Dermis microvascular lymphatic vessel endothelial cell (primary cell): ENCODE measurements at places on chromosomes 11 and 22.

- no peak for DNase-seq
These were observed 106.5 kb downstream of the ALX4 start for GRCh38 chr11:44203270-44204043.

DNA sequence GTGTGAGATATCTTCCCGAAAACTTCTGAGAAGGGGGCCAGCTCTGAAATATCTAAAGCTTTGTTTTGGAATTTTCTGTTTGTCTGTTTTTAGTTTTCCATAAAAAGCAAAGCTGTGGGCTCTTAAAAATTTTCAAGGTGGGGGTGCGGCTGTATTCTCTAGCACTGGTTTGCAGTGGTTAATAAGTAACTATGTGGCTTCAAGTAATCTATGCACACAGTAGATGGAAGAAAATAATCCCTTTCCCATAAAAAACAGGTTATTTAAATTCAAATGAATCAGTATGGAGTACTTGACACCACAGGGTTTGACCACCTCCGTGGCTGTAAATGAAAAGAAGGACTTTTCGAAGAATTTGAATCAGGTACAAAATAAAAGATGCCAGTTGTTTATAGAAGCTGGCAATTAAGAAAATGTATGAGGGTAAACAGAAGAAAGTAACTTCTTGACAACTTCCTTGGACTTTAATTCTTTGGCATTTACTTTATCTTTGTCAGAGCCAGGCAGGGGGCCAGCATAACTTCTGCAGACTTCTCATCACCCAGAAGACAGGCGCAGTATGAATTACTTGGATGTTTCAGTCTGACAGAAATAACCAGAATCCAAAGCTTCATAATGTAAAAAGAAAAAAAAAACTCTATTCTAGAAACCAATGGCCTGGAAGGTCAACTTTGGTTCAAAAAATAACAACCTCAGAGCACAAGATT is 981.0 kb downstream of the DLG2 start:
- no peak for DNase-seq

DNA sequence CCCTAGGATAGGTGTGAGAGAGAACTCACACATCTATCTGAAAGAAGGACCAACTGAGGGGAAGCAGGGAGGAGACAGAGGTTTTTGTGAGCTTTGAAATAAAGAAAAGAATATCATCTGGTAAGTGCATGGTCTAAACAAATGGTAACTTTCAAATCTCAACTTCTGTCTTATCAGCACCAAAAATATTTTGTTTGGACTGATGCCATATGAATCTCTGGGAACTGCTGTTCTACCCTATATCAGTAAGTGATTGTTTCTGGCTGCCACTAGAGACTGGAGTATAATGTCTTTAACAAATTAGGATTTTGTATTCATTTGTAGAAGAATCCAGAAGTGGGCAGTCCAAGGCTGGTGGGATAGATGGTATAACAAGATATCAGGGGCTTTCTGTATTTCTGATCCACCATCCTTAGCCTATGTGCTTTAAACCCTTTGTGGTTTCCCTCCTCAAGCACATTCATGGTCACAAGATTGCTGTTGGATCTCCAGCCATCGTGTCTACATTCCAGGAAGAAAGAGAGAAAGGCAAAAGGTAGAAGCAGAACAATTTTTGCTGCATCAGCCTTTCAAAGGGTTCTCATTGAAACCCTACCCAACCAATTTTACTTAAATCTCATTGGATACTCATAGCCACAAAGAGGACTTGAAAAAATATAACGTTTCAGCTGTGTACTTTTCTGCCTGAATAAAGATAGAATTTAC is 4.7 kb downstream of the HEPHL1 start:
- no peak for DNase-seq

- no peak for DNase-seq
These were observed 396 bp downstream of the OSBP start for GRCh38 chr11:59615120-59615636.

DNA sequence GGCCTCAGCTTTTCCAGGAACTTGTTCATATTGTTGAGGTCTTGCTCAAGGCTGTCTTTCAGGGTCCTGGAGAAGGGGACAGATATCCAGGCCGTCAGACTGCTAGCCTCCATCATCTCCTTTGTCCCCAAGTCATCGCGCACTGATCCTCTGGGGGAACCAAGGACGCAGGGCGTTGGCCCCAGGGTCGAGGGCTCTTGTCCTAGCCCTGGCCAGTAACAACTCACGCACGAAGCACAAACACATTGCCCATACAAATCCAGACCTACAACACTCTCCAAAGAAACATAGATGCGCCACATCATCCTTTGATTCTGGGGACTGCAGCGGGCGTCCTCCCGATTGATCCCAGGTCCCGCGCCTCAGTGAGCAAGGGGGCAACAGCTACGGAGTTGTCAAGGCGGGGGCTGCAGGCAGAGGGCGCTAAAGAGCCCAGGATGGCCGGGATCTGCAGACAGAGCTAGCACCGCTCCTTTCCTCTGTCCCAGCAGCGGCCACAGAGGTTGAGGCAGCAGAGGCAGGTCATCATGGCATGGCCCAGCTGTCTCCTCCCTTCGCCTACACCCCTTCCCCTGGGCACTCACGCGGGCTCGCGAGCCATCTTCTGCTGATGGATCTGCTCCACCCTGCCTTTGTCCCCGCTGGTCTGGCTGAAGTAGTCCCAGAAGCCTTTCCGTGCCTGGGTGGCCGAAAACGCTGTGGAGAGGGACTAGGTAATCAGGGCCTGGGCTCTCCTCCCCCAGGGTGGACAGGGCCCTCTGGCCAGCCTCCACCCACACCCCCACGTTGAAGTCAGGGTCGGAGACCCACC is 472 bp downstream of the APOA5 start:
- DNase-seq = peak; percentile 69

- DNase-seq = no peak
These were observed 217.8 kb upstream of the ZBED5 start for GRCh38 chr11:11075515-11076171.

GRCh38 chr22:50640857-50641647 is 13.1 kb upstream of the ARSA start:
- DNase-seq = no peak

DNA sequence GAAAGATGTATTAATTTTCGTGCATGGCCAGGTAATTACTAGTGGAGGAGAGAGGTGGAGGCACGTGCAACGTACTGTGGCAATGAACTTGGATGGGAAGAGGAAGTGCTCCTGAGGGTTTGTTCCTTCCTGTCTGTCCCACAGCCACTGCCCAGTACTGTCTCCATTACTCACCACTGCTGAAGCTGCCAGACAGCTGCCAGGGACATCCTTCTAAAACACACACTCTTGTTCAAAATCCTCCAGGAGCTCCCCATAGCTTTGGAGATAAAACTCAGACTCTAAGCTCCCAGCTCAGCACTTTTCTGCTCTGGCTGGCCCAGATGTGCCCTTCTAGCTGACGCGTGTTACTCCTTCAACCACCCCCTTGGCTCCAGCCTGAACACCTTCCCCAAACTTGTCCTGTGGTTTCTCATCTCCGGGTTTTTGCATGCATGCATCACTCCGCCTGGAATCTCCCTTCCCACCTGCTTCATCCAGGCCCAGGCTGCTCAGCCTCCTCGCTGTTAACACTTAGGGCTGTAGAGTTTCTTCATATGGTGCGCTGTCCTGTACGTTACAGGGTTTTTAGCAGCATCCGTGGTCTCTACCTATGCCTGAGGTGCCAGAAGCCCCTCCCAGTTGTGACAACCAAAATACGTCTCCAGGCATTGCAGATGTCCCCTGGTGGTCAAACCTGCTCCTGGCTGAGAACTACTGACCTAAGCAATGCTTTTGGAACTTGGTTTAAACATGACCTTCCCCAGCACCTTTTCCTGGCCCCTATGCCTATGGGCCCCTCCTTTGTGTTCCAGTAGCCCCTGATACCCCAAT is 69.5 kb downstream of the C11orf91 start:
- DNase-seq = no peak

- DNase-seq = peak; percentile 44
These were observed 1.2 kb downstream of the KMT2A start for GRCh38 chr11:118437208-118438125.

DNA sequence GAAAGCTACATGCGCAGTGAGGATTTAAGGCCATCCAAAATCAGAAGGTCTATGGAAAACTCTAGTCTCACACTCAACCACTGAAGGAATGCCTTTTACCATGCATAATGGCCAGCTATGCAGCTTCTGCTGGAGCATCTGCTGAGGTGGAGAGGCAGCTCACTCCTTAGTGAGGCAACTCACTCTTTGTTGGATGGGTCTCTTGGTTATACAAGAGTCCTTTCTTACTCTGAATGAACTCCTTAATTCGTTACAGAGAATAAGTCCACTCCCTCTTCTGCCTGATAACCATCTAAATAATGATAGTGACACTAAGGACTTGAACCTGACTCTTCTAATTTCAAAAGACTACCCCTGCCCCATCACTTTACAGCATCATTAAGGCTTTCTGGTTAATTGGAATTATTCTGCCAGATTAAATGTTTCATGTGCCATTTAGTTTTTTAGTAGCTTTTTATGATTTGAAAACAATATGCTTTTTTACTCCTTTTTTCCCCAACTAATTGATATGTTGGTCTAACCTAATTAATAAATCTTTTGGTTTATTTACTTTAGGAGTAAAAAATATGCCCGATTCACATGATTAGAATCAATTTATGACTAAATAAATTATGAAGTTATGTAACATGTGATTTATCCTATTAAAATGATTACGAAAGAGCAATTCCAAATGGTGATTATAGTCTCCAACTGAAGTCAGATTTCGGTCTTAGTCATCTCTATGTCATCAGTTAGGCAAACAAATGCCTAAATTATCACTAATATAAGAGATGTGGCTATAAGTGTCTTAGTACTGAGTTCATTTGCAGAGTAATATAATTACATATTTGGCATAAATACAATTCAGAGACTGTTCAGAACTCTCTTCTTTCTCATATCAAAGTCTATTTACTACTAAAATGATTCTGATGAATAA is 286.7 kb upstream of the CCDC90B start:
- DNase-seq = no peak

DNA sequence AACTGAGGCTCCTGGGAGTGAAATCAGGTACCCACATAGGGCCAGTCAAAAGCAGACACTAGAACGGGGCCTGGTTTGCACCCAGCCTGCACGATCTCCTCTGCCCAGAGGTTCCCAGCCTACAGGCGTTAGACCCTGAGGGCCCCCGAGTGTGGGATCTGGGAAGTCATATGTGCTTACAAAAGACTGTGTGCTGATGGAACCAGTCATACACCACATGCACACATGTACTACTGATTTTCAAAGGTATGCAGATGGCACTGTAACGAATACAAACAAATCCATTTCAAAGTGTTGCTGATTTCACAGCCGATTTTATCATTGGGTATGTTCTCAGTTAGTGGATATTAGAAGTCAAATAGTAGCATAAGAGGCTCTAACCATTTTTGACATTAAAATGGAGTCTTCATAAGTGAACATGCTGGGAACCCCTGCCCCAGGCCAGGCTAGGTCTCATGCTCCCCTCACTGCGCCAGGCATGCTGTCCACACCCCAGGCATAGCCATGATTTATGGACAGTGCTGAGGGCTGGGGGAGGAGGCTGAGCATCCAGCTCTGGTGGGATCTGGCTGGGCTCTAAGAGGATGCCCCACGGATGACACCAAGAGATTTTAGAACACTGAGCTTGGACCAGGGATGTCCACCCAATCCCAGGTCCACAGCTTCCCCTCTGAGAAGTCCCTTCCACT is 38.6 kb upstream of the LRRC32 start:
- no peak for DNase-seq
